Esophagus squamous epithelium (tissue), 5 donors: ENCODE measurements at places on chromosomes 5 and 9.

DNA sequence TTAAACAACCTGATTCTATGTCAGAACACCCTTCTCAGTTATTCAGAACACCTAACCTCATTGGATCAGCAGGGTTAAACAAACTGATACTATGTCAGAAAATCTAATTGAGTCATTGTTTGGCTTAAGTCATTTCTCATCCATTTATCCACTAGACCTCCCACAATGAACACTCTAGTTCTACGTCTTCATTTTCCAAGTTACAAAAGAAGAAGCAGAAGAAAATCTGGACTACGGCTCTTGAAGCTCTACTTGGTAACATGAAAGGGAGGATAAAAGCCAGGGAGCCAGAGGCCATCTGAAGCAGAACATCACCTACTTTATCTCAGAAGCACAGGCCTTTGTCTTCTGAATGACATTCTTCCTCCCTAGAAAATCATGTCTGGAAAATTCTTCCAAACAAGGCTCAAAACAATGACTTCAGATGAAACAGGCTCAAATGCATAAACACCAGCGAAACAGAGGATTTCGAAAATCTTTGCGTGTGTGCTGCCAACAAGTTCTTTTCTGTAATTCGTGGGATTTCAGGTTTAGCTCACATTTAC is 35.4 kb upstream of the TGFBI start:
- no peak for DNase-seq

DNA sequence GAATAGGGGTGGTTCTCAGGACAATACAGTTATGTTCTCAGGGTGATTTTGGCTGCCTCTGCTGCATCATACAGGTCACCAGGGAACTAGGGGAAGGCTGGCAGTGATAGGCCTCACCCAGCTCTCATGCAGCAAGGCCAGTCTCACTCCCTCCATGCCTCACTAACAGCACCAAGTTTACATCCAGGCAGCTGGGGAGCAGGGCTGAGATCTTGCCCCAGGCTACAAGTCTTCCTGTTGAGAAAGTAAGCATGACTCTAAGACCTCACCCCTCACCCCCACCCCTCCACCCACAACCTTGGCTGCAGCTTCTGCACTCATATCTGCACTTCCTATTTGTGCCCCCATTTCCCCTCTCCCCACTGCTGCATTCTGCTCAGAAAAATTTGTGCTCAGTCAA is 481.2 kb downstream of the ACTL7B start:
- no peak for DNase-seq

GRCh38 chr9:137192859-137193258 is 4.4 kb downstream of the SSNA1 start:
- no peak for DNase-seq

- no peak for DNase-seq
These were observed 185.6 kb downstream of the SNX18 start for GRCh38 chr5:54703133-54703532.

DNA sequence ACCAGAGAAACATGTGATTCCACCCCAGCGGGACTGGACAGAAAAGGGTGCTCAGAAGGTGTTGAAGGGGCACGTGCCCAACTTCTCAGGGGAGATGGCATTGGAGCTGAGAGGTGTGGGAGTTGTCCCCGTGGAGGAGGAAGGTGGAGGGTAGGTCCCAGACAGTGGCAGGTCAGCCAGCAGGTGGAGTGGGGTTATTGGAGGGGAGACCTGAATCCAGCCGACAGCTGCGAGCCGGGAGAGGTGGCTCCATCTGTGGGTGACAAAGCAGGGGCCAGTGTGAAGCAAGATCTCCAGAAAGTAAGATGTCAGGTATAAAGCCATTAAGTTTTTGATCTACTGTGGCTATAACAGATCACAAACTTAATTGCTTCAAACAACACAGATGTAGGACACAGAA is 75.1 kb downstream of the HRH2 start:
- DNase-seq: no peak

GRCh38 chr5:178269499-178269898 is 36.9 kb upstream of the PHYKPL start:
- DNase-seq: no peak

GRCh38 chr5:2874099-2874498 is 122.6 kb upstream of the IRX2 start:
- DNase-seq: no peak

DNA sequence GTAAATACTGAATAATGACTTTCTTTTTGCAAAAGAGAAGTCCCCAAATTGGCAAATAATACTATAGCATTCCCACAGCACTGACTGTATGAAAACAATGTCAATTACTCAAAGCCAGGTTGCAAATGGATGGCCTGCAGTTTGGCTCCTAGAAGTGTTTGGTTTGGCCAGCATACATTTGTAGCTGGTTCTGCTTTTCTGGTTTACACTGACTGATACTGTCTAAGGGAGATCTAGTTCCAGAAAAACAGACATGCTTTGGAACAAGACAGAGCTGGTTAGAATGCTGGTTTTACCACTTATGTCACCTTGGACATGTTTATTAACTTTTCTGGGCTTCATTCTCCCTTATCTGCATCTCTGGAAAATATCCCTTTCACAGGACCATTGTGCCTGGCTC is 81.5 kb upstream of the TRPM3 start:
- DNase-seq: no peak
